ENCODE measurements at places on chromosomes 1 and 21.
A peak's percentile ranks its signal among the peaks of the same experiment; 100 is the strongest.

DNA sequence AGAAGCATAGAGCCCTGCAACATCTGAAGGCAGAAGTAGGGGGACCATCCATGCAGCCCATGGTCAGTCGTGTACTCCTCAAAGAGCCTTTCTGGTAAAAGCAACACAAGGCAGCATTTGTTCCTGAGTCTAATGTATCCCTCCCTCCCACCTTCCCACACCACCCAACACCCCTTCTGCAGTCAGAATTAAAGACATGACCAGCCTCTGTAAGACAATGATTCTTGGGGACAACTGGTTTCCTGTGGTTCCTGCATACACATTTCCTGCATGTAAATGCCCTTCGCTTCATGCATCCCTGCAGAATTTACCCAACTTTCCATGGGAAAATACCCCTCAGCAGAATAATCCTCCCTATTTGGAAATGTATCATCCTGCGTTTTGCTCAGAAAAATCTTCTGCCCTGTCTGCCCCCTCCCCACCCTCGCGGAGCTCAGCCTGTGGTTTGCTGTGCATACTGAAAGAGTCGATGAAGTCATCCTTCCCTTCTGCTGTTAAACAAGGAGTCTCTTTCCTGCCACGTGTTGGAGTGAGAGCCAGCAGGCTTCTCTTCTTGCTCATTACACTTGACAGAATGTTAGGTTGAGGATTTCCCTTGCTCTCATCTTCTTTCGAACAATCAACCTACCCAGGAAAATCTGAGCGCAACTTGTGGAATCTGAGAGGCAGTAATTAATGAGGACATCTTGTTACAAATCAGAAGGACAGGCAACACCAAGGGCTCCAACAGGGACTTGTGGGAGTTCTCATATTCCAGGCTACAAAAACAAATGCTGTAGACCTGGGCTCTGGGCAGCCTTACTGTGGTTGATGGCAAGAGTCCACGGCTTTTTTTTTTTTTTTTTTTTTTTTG is 4.7 kb downstream of the TNN start:
- peak; percentile 81 for DNase-seq

GRCh38 chr1:115978292-115978941 is 2.1 kb downstream of the SLC22A15 start:
- DNase-seq = peak; percentile 65

- DNase-seq = peak; percentile 40
These were observed 253.5 kb downstream of the AKT3 start for GRCh38 chr1:243596431-243597062.

DNA sequence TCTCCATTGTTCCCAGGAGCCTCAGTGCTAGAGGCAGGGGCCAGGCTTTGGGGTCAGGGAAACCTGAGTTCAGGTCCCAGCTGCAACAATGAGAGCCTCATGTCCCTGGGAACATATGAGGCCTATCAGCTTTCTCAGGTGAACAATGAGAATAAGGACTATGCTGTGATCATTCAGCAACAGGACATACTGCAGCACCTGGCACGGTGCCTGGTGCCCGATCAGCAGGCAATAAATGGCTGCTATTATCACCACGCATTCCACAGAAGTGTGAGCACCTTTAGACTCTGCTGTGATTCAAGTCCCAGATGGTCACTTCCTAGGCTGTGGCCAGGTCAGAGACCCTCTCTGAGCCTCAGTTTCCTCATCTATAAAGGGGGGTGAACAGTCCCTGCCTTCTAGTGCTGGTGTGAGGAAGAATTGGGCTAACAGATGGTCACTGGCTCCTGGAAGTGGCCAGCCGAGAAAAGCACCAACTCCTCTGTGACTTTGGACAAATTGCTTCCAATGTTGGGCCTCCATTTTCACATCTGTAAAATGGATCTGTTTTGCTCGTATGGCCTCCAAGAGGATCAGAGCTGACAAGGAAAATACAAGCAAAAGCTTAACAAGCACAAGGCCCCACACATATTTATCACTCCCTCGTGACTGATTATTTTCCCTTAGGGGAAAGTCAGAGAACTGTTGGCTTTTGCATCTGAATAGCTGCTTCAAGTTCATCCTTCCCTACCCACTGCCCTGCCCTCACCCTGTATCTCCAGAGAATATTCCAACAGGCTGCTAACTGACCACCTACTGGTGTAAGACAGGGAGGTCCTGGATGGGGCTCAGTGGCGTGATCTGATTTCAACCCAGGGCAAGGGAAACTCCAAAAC is 1.1 kb downstream of the SLC5A9 start:
- no peak for DNase-seq

- peak; percentile 23 for DNase-seq
These were observed 898 bp downstream of the C1orf174 start for GRCh38 chr1:3898994-3899753.

GRCh38 chr1:22573237-22573636 is 9.9 kb downstream of the EPHA8 start:
- no peak for DNase-seq

DNA sequence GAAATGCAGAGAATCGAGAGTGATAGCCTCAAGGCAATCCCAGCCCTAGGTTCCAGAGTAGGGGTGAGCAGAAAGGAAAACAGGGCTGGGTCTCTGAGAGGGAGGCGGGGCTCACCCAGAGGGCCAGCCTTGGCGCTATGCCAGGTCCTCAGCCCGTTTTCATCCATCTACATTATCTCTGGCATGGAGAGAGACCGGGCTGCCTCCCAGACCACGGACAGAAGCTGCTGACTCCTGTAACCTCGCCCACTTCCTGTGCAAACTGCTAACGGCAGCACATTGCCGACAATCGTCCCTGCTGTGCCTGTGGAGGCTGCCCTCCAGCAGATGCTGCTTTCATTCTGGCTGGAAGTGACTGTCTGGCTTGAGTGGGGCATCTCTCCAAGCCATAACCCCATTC is 569.1 kb downstream of the NPHP4 start:
- DNase-seq = no peak

GRCh38 chr1:185041742-185042141 is 3.6 kb upstream of the RNF2 start:
- no peak for DNase-seq

DNA sequence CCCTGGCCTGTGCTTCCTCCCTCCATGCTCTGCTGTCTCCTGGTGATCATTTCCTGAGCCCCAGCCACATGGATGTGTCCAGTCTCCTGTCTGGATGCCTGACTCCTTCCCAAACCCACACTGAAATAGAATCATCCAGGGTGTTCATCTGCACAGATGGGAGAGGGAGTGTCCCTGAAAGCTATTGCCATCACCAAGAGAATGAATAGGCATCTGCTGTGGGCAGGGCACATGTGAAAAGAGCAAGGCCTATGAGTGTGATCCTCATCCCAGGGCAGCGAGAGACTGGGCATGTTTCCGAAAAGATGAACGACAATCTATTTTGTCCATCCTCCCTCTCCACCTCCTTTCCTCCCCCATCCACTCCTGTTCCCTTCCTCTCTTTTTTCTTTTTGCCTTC is 5.0 kb downstream of the IGSF21 start:
- DNase-seq = no peak

GRCh38 chr21:45322231-45322959 is 34.7 kb upstream of the POFUT2 start:
- no peak for DNase-seq

- DNase-seq = no peak
These were observed 49.0 kb upstream of the ASB17 start for GRCh38 chr1:75980972-75981897.

DNA sequence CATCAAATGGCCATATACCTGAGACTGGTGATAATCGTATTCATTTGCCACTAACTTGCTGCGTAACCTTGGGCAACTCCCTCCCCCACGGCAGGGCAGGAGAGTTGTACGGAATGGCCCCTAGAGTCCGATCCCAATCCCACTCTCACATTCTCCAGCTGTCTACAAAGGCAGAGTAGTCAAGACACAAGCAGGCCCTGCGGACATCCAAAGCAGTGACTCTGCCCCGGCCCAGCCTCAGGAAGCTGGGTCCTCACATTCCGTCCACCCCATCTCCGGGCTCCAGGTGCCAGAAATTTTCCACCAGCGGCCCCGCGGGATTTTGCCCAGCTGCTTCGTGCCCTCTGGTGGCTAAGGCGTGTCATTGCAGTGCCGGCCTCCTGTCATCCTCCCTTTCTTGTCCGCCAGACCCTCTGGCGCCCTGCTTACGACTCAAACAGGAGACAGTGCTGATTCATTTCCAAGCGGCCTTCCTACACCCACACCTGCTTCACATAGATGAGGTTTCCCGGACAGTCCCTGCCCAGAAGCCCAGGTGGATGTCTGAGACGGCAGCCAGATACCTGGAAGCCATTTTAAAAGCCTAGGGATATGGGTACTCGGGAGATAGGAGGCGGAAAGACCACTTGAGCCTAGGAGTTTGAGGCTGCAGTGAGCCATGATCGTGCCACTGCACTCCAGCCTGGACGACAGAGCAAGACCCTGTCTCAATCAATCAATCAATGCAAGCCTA is 2.9 kb upstream of the S100A2 start:
- DNase-seq = peak; percentile 92

DNA sequence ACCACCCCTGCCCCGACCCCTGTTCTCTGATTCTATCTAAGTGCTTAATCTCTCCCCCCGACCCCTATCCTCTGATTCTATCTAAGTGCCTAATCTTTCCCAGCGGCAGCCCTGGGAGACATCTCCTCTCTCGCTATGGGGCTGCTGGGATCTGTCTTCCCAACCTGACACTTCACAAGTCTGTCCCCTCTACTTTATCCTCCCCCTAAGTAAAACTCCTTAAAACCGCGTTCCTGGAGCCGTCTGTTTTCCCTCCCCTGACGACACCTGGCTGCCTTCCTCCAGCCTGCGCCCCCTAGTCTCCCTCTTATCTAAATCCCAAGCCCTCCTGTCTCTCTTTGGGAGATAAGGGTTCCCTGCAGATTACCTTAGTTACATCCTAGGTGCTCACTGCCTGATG is 30.5 kb downstream of the EPHB2 start:
- no peak for DNase-seq

- no peak for DNase-seq
These were observed 1363.9 kb upstream of the ADGRL2 start for GRCh38 chr1:80436851-80437250.

- peak; percentile 38 for DNase-seq
These were observed 23.2 kb downstream of the MCOLN2 start for GRCh38 chr1:84973498-84974334.

DNA sequence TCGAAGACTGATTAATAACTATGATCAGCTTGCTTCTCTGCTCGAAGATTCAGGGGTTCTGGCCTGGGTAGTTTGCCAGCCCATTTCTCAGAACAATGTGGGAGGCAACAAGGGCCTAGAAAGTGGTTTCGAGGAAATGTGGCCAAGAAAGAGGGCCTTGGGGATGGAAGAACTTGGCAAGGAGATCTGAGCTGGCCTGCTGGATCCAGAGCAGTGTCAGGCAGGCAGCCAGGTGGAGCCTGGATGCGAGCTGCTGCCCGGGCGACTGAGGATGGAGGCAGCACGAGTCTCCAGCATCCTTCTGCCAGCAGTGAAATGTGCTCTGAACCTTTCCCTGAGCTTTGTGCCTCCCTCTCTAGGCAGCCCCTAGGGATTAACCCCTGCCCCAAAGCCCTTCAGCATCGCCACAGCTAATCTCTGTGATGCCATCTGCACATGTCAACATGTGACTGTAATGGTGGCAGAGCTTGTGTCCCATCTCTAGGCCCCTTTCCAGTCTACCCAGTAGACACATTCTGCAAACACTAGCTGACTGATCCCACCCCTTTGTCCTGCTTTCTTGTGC is 61.0 kb upstream of the NEK2 start:
- DNase-seq = no peak

GRCh38 chr1:177915641-177916040 is 54.2 kb downstream of the SEC16B start:
- DNase-seq = no peak

- DNase-seq = peak; percentile 65
These were observed 124.0 kb downstream of the SYT2 start for GRCh38 chr1:202586018-202586821.

GRCh38 chr1:77961392-77961791 is 17.5 kb downstream of the FUBP1 start:
- no peak for DNase-seq

GRCh38 chr1:74952786-74953185 is 181.4 kb upstream of the LHX8 start:
- DNase-seq = no peak

Measured in suppressor macrophage (primary cell).